ENCODE measurements at places on chromosomes 2 and 18.

DNA sequence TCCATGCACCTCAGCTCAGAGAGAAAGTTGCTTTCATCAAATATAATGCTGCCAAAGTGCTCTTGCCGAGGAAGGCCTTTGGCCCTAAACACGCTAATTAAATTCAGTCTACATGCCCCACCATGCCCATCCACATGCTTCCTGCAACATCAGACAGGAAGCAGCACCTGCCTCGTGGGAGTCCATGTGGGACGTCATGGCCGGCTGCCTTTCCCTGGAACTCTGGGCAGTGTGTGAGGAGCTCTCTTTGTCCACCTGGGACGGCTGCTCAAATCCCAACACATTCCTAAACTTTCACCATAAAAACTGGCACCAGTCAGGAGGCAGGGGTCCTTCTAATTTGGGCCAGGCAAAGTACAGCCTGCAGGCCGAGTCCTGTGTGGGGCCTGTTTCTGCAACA, 23.1 kb downstream of the FAM178B start:
- no peak for DNase-seq

- no peak for DNase-seq
These were observed 7.1 kb upstream of the KLF11 start for GRCh38 chr2:10036095-10036884.

DNA sequence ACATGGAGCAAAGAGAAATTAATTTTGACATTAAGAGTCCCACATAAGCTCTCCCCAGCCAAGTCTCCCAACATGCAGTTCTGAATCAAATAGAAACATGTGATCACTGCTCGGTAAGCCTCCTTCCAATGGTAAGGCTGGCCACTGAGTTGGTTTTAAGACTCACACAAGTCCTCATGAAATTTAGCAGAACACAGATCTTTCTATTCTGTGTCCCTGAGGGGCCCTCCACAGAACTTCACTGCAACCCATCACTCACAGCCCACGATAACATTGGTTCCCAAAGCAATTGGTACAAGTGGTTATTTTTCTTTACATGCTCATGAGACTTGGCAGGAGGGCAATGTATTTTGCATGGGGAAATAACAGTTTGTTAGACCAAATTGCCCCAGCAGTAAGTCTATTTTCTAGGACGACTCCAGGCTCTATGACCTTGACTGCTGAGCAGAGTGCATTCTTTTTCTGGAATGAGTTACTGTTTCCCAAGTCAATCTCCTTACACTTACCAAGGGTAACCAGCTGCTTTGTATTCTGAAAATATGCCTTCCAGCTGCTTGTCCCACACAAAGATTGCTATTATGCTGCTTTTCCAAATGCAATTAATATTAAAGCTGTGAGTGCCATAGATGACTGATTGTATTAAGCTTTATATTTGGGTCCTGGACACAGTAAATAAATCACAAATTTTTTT, 142.3 kb upstream of the TANK start:
- no peak for DNase-seq

GRCh38 chr2:185578322-185578721, 160.3 kb upstream of the FSIP2 start:
- no peak for DNase-seq

- DNase-seq, result no peak
These were observed 17.4 kb upstream of the NEMP2 start for GRCh38 chr2:190551928-190552327.
